Neural crest cell (in vitro differentiated cells): ENCODE measurements at places on chromosomes 5 and 9. TPM values are rescaled to one million over a fixed set of nuclear protein-coding genes. Genes with fewer than 3 reads are reported as not detected.

DNA sequence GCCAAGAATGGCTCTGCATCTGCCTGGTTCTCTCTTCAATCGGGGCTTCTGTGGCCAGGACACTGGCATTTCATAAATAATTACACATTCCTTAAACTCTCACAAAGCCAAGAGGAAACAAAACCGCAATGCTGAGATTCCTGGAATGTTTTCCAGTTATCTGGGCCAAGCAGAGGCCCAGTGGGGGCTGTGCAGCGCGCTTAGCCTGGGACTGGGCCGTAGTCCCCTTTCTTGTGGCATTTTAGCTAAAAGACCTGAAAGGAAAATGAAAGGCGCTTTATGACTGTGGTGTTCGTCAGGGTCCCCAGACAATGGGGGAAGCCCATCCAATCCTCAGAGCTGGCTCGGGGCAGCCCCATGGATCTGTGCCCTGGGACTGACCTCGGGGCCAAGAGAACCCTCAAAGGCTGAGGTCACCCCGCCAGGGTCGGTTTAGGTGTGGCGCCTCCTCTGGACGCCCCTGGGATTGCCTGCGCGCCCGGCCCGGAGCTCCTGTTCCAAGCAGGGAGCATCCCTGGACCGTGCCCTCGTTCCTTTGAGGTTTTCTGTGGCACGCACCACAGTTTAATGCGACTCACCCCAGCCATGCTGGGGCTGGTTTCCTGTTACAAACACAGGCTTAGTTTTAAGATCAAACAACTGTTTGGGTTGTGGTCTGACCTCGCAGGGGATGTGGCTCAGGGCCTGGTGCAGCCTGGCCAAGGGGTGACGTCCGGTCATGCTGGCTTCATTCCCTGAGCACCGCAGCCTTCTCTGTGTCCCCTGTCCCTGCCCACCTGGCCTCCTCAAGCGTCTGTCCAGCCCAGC, 51.5 kb upstream of the NKD2 start:
- no peak for DNase-seq

DNA sequence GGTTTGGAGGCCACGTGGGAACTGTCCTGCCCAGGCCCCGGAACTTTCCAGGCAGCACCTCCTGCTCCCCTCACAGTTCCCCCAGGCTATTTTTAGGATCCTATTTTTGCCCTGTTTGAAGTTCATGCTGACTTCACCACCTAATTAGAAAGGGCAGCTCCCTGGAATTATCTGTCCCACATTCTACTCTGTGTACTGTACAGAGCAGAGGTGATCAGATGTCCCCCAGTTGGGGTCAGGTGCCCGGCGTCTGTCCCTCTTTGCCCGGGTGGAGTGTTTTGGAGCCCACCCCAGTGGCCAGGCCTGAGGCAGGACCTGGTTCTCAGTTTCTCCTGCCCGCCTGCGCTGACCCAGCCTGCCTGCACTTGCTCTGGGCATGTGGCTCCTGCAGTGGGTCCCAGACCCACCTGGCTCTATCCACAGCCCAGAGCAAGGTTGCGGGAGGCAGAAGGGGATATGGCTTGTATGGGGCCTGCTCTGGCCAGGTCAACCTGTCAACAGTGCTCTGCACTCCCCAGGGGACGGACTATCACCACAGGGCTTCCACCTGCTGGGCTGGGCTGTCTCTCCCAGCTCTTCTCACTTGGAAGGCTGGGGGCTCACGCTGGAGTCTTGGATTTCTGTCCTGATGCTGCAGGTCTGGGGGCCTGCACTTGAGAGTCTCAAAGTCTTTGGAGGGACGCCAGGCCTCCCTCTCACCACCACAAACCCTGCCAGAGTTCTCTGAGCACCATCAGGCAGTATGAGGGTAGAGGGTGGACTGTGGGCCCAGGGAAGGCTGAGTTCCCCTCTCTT, 268.3 kb downstream of the GADD45G start:
- no peak for DNase-seq

DNA sequence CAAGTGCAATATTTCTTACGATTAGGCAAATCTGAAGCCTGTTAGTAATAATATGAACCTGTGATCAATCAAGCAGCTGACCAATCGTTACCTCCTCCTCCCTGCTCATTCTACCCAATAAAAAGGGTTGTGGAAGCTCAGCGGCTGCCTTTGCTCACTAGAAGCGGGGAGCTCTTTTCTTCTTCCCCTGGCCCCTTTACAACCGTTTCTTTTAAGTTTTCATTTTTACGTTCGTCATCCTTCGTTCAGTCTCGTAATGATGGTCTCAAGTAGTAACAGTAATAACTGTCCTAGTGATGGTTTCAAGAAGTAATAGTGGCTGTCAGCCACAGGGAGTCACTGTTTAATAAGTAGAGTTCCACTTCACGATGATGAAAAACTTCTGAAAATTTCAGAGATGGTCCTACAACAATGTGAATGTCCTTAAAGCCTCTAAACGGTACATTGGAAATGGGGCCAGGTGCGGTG, 6.2 kb downstream of the UGT3A2 start:
- no peak for DNase-seq

- no peak for DNase-seq
Measured at GRCh38 chr5:29942089-29942488, 1251.4 kb upstream of the CDH6 start.

- DNase-seq: peak; percentile 62
Measured at GRCh38 chr9:90142580-90142979, 500.0 kb downstream of the DIRAS2 start.

GRCh38 chr5:10485142-10485795, 43.6 kb downstream of the ROPN1L start:
- DNase-seq: no peak

DNA sequence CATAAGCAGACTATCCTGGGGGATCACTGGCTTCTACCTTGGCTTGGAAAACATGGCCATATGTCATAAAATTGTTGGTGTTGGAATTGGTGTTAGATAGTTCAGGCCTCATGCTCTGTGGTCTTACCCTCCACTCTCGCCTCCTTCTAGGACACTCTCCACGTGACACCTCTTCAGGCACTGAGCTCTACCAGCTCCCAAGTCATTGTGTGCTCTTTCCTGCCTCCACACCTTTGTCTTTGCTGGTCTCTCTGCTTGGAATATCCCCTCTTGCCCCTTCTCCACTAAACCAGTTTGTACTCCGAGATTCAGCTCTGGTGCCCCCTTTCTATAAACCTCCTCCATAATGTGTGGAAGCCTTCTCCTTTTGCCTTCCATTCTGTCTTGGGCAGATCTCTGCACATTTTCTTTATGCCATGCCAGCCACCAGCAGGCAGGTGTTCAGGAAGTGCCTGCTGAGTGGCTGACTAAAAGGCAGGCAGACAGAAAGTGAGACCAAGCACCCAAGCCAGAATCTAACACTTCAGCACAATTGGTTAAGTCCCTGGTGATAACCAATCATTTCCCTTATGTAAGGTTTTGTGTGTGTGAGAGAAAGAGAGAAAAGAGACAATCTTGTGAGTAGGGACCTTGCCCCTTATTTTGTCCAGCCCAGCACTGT, 37.7 kb downstream of the SAR1B start:
- no peak for DNase-seq

DNA sequence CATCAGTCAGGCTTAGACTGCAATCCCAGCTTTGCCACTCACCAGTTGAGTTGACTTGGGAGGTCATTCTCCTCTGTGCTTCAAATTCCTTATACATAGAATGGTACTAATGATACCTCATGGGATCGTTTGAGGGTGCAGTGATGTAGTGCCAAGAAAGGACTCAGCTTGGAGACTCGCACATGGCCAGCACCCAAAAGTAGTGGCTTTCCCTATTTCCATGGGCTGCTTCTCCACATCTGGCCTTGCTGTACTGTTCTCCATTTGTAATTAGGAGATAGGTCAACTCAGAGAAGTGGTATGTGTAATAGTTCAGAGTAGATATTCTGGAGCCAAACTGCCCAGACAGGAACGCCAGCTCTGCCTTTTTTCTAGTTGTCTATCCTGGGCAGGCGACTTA, 5.5 kb downstream of the CCL19 start:
- DNase-seq: no peak

GRCh38 chr9:75185585-75186170, 97.4 kb downstream of the OSTF1 start:
- peak; percentile 42 for DNase-seq

DNA sequence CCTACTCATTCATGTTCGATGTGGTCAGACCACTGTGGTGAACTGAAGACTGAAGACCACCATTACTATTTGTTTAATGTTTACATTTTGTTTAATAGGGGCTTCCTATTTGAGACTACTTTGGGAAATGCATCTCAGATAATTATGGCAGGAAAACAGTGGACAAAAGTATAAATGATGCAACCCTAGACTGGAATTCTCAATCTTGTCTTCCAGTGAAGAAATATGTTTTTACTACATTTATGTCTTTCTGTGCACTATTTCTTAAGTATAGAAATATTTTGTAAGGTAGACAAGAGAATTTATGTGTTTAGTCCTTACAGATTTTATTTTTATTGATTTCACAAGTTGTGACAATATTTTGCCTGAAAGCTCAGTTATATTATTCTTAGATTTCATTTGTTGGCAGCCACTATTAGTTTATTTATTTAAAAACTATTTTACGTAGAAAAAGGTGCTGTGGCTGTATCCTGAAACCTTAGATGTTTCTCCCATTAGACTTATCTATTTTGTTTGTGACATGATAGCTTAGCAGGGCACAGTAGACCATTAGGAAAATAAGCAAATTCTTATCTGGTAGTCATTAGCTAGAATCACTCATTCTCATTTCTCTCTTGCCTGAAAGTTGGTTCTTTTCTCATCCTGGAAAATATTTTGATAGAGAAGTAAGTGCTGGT, 39.4 kb upstream of the MRPS30 start:
- DNase-seq: no peak

The FGF18 gene
- total RNA-seq: 2.4 TPM in 2 replicates

The ZNF300 gene
- total RNA-seq: 12.1 and 12.4 TPM in 2 replicates

The GOLPH3 gene
- total RNA-seq: 61.7 and 62.9 TPM in 2 replicates

The IFNE gene
- 0.16 TPM in 1 of 2 replicates, not detected in the other for total RNA-seq

The ADAMTS16 gene
- total RNA-seq: 0.23 and 1.7 TPM in 2 replicates
